ENCODE measurements at places on chromosomes 5 and 9.

- DNase-seq, result no peak
Observed at GRCh38 chr9:6051511-6051950, 36.1 kb upstream of the RANBP6 start.

- no peak for DNase-seq
Observed at GRCh38 chr5:14603141-14603540, 21.5 kb downstream of the OTULINL start.

DNA sequence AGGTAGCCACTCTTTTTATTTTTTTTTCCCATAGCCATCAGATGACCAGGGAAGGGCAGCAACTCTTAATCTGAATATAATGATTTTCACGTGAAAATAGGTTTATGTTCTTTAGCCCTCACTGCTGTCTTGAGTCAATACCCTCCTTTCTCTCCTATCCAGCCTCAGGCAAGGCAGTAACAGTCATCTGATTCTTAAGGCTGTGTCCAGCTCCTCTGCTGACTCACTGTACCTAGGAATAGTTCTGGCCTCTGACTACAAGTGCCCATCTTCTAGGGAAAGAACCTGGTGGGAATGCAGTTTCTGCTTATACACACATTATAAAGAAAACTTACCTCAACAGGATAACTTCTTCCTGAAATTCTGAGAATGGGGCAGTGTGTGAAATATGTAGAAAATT lies 30.7 kb downstream of the DHX29 start:
- DNase-seq, result no peak

GRCh38 chr5:150131461-150131860 lies 24.2 kb downstream of the PDGFRB start:
- DNase-seq, result no peak

DNA sequence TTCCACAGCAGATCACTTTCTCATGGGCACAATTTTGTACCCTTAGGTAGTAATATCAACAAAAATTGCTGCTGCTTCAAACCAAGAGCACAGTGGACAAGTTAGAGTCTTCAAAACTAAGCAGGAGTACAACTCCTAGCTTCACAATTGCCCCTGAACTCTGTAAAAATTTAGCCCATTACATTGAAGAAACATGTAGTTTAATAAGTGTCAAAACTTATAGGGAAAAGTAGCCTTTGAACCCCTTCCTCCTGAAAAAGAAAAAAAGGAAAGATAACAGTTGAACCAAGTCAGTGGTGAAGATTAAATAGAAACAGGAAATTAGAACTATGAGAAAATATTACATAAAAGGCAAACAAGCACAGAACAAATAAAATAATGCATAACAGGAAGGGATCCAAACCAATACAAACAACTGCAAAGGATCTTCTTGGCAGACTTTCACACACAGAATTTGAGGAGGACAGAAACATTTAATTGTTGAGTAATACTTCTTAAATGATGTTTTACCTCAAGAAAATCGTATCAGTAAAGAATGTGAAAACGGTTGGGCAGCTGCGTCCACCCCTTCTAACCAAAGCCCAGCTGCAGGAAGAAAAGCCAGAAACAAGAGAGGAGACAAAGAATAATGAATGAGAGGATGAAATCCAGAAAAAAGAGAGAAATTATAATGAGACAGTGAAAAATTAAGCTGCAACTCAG lies 636.0 kb downstream of the NR2F1-AS1 start:
- DNase-seq, result no peak

- DNase-seq, result no peak
Observed at GRCh38 chr5:17361331-17361730, 136.7 kb upstream of the TAF11L2 start.

- no peak for DNase-seq
Observed at GRCh38 chr9:3929345-3930047, 370.4 kb downstream of the GLIS3 start.

- no peak for DNase-seq
Observed at GRCh38 chr5:455806-456205, 12.8 kb downstream of the EXOC3 start.
